Activated CD4-positive, alpha-beta T cell treated with anti-CD3 and anti-CD28 coated beads for 36 hours (primary cell): ENCODE measurements at places on chromosomes 5 and 9. TPM values are rescaled to one million over a fixed set of nuclear protein-coding genes. Genes with fewer than 3 reads are reported as not detected.
A peak's percentile ranks its signal among the peaks of the same experiment; 100 is the strongest.

Gene CA9
- total RNA-seq: 2.9 TPM

GRCh38 chr9:69623276-69623675 is 48.9 kb downstream of the APBA1 start:
- H3K4me1 ChIP-seq: no peaks in the 10 kb centered on the region
- no peak overlapping the region for H3K4me3 ChIP-seq
- no peaks in the 10 kb centered on the region for H3K36me3 ChIP-seq
- peaks cover 11% of the 10 kb centered on the region for H3K27me3 ChIP-seq
- no peak overlapping the region for H3K27ac ChIP-seq
- no peak for DNase-seq

GRCh38 chr5:102049517-102049916 is 246.6 kb downstream of the SLCO4C1 start:
- no peaks in the 10 kb centered on the region for H3K4me1 ChIP-seq
- H3K4me3 ChIP-seq: no peak overlapping the region
- no peaks in the 10 kb centered on the region for H3K27me3 ChIP-seq
- DNase-seq: no peak
- H3K27ac ChIP-seq: no peak overlapping the region

GRCh38 chr5:5050801-5051200 is 89.3 kb upstream of the ADAMTS16 start:
- H3K27ac ChIP-seq: no peak overlapping the region
- no peaks in the 10 kb centered on the region for H3K4me1 ChIP-seq
- H3K4me3 ChIP-seq: no peak overlapping the region
- DNase-seq: no peak
- no peaks in the 10 kb centered on the region for H3K36me3 ChIP-seq

DNA sequence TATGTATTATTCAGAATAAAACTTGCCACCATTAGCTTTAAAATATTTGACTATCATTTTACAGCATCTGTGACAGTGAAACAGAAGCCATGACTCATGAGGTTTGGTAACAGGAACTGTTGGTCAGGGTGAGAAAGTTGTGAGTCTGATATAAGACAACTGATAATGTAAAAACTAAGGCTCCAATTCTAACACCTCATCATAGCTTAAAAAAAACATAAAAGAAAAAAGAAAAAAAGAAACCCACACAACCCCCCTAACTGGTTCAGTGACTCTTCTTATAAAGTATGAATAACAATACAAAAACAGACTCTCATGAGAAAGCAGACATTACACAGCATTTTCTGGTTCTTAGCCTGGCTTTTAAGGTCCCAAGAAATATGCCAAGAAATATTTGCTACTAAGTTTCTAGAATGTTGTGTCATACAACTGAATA is 85.8 kb downstream of the MRPS27 start:
- H3K27ac ChIP-seq: no peak overlapping the region
- H3K36me3 ChIP-seq: peaks cover 65% of the 10 kb centered on the region
- H3K4me3 ChIP-seq: no peak overlapping the region
- DNase-seq: peak; percentile 32
- peaks cover 40% of the 10 kb centered on the region for H3K4me1 ChIP-seq

GRCh38 chr5:136057401-136058038 is 28.7 kb downstream of the TGFBI start:
- no peaks in the 10 kb centered on the region for H3K4me1 ChIP-seq
- H3K27ac ChIP-seq: no peak overlapping the region
- no peaks in the 10 kb centered on the region for H3K36me3 ChIP-seq
- DNase-seq: no peak
- no peak overlapping the region for H3K4me3 ChIP-seq
- peaks cover 4% of the 10 kb centered on the region for H3K27me3 ChIP-seq

Gene SPINK6
- not detected for total RNA-seq

- DNase-seq: no peak
- no peak overlapping the region for H3K27ac ChIP-seq
- H3K4me1 ChIP-seq: no peaks in the 10 kb centered on the region
- no peaks in the 10 kb centered on the region for H3K36me3 ChIP-seq
- H3K27me3 ChIP-seq: no peaks in the 10 kb centered on the region
- no peak overlapping the region for H3K4me3 ChIP-seq
Observed at GRCh38 chr5:21810737-21811316, 1042.3 kb downstream of the CDH12 start.

DNA sequence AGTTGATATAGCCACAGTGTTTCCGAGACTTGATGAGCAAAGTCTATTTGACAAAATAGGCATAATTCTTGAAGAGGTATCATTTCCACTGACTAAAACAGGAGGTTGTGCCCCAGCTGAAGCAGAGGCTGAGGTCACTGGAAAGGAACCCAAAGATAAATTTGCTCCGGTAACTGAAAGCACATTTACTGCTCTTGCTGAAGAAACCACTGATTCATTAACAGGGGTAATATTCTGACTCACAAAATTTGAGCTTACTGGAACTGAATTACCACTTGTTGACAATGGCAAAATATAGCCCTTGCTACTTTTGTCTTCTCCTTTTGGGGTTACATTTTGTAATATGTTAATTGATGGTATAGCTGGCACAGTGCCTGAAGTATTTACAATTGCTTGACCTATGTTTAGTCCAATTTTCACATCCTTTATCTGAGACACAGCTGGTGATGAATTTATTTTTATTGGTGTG is 30.2 kb downstream of the MLANA start:
- peak; percentile 35 for DNase-seq
- H3K4me3 ChIP-seq: no peak overlapping the region
- peaks cover 11% of the 10 kb centered on the region for H3K4me1 ChIP-seq
- peaks cover 39% of the 10 kb centered on the region for H3K36me3 ChIP-seq
- peak overlapping the region; percentile 69 for H3K27ac ChIP-seq
- no peaks in the 10 kb centered on the region for H3K27me3 ChIP-seq

GRCh38 chr5:1668141-1668721 is 131.4 kb downstream of the MRPL36 start:
- no peak overlapping the region for H3K4me3 ChIP-seq
- H3K36me3 ChIP-seq: no peaks in the 10 kb centered on the region
- peaks cover 66% of the 10 kb centered on the region for H3K27me3 ChIP-seq

Gene CDHR2
- 0.37 TPM for total RNA-seq

DNA sequence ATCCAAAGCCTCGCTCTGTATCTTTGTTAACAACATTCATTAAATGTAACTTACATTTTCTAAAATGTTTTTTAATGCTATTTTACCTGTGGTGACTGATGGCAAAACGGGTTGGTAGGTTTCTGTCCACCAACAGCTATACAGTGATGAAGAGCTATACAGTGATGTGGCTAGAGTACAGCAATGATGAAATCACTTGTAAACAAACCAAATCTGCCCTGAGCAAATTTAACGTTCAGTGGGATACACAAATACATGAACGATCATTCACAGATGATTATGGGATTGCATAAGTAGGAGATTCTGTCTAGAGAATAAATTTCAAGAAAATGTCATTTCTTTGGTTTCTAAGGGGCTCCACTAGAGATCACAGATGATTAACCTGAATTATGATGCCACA is 132.7 kb downstream of the MPDZ start:
- H3K4me3 ChIP-seq: no peak overlapping the region
- H3K4me1 ChIP-seq: no peaks in the 10 kb centered on the region
- no peaks in the 10 kb centered on the region for H3K27me3 ChIP-seq
- H3K27ac ChIP-seq: no peak overlapping the region

DNA sequence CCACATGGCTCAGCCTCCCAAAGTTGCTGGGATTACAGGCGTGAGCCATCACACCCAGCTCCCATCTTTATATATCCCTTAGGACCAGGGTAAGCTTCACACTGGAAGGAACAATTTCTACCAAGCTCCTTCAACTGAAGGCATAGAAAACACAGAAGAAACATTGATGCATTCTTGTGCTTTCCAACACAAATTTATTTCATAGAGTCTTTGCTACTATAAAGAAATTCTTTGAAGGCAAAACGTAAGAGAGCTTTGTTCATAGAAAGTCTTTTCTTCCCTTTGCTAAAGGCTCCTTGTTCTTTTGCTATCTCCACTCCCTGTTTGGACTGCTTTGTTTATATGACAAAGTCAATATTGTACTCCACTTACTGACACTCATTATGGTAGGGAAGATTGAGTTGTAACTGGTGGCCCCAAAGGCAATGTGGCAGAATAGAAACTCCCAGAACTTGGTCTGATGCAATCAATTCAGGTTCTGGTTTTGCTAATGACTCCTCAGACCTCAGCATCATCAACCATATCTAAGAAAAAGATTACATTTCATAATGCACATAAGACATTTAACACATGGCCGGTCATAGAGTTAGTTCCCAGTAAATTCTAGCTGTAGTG is 97.4 kb upstream of the CLINT1 start:
- peaks cover 8% of the 10 kb centered on the region for H3K4me1 ChIP-seq
- peak; percentile 7 for DNase-seq
- H3K4me3 ChIP-seq: no peak overlapping the region
- peaks cover 6% of the 10 kb centered on the region for H3K27me3 ChIP-seq
- no peaks in the 10 kb centered on the region for H3K36me3 ChIP-seq

Gene ABLIM3
- total RNA-seq: 0.07 TPM

Gene ANKRD55
- 3.7 TPM for total RNA-seq

Gene SVEP1
- total RNA-seq: not detected

- no peaks in the 10 kb centered on the region for H3K36me3 ChIP-seq
- no peak overlapping the region for H3K27ac ChIP-seq
- H3K27me3 ChIP-seq: peaks cover 2% of the 10 kb centered on the region
- H3K4me3 ChIP-seq: no peak overlapping the region
- no peaks in the 10 kb centered on the region for H3K4me1 ChIP-seq
Observed at GRCh38 chr9:108854094-108854493, 1.7 kb downstream of the ACTL7B start.

GRCh38 chr5:33343676-33344327 is 97.0 kb upstream of the TARS1 start:
- H3K4me3 ChIP-seq: no peak overlapping the region
- H3K27ac ChIP-seq: no peak overlapping the region
- DNase-seq: no peak
- no peaks in the 10 kb centered on the region for H3K27me3 ChIP-seq
- H3K4me1 ChIP-seq: no peaks in the 10 kb centered on the region
- no peaks in the 10 kb centered on the region for H3K36me3 ChIP-seq

Gene TMOD1
- total RNA-seq: 1.5 TPM

DNA sequence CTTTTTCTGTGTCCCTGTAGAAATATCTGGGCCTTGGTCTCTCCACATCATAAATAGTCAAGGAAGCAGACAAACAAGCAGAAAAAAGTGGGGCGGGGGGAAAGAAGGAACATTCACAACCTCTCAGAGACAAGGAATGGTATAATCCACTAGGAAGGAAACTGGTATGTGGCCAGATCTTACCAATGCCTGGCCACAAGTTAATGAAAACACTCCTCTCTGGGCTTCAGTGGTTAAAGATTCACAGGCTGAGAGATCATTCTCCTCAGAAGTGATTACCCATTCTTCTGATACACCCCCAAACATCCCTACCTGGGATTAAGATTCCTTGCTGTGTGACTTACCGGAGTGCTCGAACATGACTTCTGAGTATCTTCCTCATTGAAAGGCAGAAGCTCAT is 290.6 kb downstream of the MARCHF11 start:
- H3K4me3 ChIP-seq: no peak overlapping the region
- H3K4me1 ChIP-seq: no peaks in the 10 kb centered on the region
- no peak for DNase-seq
- H3K36me3 ChIP-seq: no peaks in the 10 kb centered on the region
- H3K27me3 ChIP-seq: no peaks in the 10 kb centered on the region
